ENCODE measurements at places on chromosomes 2 and 18.

- DNase-seq: no peak
Observed at GRCh38 chr18:13306583-13306982, 88.0 kb downstream of the LDLRAD4 start.

- no peak for DNase-seq
Observed at GRCh38 chr2:45195916-45196315, 186.7 kb upstream of the SIX2 start.

DNA sequence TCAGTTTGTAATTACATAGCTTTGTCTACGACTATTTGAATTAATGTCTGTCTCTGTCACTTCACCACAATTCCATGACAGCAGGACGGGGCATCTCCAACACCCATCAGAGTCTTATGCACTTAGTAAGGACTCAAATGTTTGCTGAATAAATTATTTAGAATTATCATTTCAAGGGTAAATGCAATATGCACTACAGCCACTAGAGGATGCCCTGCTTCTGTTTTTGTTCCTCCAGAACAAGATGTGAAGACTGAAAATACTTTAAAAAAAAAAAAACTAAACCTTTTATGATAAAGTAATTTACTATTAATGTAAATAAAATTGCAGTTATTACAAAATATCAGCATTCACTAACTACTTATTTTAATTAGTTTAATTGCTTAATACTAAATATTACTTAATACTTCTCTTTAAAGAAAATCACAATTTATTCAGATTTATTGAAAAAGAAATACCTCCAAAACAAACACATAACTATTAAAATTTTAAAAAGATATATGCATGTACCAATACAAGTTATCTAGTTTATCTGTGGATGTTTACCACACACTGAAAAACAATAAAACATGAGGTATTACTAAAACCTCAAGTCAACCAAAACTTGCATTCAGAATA is 3.2 kb downstream of the PIGN start:
- DNase-seq: no peak

- no peak for DNase-seq
Observed at GRCh38 chr2:46198164-46198883, 98.9 kb upstream of the EPAS1 start.

GRCh38 chr2:231549446-231550239 is 19.4 kb upstream of the NMUR1 start:
- no peak for DNase-seq

DNA sequence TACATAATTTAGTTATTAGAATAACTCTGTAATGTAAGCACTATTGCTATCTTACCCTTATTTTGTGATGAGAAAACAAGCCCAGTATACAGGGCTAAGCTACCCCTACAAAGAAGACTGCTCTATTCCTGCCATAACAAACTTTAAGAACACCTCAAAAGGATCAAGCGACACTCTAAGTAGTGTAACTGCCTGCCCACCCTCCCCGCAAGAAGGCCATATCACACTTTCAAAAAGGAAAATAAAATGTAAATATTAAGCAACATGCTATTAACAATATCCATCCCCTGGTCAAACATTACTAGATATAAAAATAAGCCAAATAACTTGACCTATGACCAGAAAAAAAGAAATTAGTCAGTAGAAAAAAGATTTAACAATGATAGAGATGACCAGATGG is 741.7 kb upstream of the CNTNAP5 start:
- no peak for DNase-seq

GRCh38 chr2:66729416-66730330 is 294.7 kb downstream of the MEIS1 start:
- peak; percentile 4 for DNase-seq

GRCh38 chr2:1538663-1539062 is 125.4 kb downstream of the TPO start:
- no peak for DNase-seq

DNA sequence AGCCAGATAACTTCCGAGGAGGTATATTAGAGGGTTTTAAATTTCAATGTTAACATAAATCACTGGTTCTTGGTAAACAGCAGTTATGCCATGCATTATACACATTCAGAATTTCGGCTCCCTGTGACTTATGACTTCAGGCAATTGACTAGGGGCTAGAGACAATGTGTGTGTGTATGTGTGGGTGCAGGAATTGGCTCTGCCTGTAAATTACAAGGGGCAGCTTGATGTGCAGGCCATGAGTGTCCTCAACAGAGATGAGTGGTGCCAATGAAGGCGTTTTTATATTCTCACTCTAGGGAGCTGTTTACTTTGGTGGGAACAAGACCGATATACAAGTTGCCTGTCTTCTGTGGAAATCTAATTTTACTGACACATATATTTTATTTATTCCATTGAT is 161.6 kb downstream of the CSRNP3 start:
- DNase-seq: no peak

- no peak for DNase-seq
Observed at GRCh38 chr2:136021976-136022375, 36.5 kb upstream of the DARS1 start.

DNA sequence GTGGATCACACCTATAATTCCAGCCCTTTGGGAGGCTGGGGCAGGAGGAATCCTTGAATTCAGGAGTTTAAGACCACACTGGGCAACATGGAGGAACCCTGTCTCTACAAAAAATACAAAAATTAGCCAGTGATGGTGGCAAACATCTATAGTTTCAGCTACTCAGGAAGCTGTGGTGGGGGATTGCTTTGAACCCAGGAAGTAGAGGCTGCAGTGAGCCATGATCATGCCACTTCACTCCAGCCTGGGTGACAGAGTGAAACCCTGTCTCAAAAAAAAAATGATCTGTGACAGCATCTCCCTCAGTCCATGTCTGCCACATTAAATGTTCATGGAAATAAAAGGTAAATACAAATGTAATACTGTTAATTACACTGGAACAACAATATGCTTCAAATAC is 121.4 kb upstream of the COL5A2 start:
- no peak for DNase-seq

All from KG1 (cell line).